ENCODE measurements at places on chromosomes 11 and 22.

GRCh38 chr11:61294717-61295595 lies at the start of gene VWCE:
Gene VWCE, minus strand, starts transcription at chr11:61295316. Its CDS starts 279 bp downstream, at chr11:61295037.
- peak; percentile 82 for DNase-seq

- no peak for DNase-seq
Observed at GRCh38 chr22:28001171-28001835, 82.2 kb upstream of the PITPNB start.

- no peak for DNase-seq
Observed at GRCh38 chr11:119641983-119642745, 86.8 kb downstream of the NECTIN1 start.

DNA sequence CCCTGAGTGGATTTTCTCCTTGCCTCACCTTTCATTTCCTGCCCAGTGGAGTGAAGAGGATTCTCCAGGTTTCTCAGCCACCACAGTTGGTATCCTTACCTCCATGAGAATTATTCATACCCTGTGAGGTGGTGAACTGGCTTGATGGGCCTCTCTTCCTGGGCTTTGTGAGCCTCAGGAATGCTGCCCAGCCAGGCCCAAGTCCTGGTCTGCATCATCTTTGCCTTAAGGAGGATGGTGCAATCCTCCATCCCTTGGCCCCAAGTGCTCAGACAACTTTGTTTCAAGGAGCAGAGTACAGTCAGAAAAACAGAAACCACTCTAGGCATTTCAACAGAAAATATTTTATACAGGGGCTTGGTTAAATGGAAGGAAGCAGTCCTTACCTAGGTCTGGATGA lies 114.2 kb upstream of the CADM1 start:
- DNase-seq = no peak

GRCh38 chr11:92330114-92330513 lies 105.5 kb downstream of the FAT3 start:
- DNase-seq = no peak

- DNase-seq = no peak
Observed at GRCh38 chr22:43440556-43440955, 28.7 kb downstream of the MPPED1 start.

GRCh38 chr11:66022401-66023185 lies 3.7 kb downstream of the CATSPER1 start:
- peak; percentile 89 for DNase-seq

GRCh38 chr22:43553451-43554258 lies 141.8 kb downstream of the MPPED1 start:
- DNase-seq = no peak

GRCh38 chr11:5891216-5891800 lies 1.7 kb upstream of the OR52E5 start:
- DNase-seq = no peak

GRCh38 chr22:23686416-23687024 lies 4.3 kb upstream of the RGL4 start:
- DNase-seq = no peak

GRCh38 chr22:42933485-42934091 lies 76.5 kb upstream of the ARFGAP3 start:
- DNase-seq = no peak

GRCh38 chr11:68412593-68413475 lies 47.7 kb upstream of the PPP6R3 start:
- no peak for DNase-seq

DNA sequence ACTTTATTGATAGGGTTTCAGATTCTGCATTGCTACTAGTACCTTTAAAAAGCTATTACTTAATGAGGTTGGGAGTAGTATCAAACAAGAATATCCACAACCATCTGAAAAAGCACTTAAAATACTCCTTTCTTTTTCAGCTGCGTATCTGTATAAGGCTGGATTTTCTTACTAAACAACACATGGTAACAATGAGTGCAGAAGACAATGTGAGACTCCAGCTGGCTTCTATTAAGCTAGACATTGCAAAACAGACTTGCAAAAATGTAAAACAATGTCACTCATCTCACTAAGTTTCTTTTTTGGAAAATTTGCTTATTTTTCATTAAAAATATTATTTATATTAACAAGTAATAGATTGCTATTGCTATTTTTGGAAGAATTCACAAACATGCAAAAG lies 132.6 kb downstream of the WNT11 start:
- DNase-seq = no peak

DNA sequence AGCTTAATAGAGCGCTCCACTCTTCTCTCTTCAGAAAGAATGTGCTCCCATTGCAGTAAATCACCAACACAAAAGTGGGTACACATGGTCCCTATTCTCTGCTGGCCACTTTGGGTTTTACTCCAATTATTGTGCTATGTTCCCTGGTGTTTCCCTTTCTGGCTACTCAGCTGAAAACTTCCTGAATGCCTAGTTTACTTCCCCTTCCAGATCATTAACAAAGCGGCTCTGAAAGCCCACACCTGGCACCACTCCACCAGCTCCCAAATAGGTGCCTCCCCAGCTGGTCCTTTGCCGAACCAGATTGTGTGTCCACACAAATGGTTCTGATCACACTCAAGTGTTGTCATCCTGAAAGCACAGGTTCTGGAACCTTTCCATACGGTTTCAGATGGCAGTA lies 443.7 kb downstream of the NTM start:
- no peak for DNase-seq

DNA sequence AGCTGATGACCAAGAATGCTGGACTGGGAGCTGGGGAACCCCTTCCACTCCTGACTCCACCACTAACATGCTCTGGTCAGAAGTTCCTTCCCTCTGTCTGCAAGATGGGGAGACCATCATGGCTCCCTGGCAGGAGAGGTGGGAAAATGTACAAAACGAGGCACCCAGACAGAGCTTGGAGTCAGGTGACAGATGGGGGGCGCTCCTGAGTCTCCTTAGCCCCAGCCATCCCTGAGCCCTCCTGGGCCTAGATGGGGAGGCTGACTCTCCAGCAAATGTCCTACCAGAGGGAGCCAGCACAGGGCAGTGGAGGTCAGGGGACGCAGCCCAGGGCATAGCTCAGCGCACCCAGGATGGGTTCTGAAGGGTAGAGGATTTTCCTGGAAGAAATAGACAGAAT lies 20.0 kb downstream of the KCNJ4 start:
- DNase-seq = no peak

GRCh38 chr11:79439410-79439885 lies 1.4 kb downstream of the TENM4 start:
- no peak for DNase-seq

DNA sequence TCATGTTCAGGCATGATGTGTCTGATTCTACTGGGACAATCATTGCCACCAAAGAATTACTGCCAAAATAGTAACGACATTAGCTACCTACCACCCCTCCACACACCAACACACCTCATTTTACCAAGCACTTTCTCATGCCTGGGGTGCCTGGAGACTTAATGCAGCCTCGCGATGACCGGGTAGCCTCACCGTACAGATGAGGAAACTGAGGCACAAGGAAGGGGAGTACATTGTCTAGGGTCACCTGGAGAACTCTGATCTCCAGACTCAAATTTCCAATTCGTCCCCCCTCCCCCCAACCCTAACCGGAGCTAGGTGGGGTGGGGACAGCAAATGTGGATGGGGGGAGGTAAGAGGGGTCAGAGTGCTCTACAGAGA lies 2.7 kb upstream of the RTN4RL2 start:
- no peak for DNase-seq

DNA sequence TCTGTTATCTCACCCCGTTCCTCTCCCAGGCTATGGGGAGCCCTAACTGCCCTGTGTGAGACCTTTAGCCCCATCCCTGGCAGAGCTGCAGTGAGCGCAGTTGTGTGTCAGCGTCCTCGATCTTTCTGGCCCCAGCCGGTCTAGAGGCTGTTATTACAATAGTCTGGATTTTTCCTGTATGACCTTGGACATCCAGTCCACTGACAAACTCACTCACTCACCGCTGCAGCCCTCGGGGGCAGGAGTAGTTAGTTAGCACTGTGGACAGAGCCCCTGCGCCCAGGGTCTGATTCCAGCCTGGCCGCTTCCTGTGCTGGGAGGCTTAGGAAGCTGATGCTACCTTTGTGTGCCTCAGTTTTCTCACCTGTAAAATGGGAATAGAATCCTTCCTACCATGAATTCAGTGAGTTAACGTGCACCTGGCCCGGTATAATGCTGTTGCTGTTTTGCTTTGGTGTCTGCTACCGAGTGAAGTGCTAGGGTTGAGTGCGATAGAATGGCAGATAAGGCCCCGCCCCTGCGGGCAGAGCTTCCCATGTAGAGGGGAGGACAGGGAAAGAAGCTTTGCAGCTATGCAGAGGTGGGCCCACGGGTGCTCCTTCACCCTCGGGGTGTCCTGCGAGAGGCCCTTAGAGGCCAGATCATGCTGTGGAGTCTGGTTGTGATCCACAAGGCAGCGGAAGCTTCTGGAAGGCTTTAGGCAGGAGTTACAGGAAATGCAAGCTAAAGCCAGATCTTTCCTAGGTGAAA lies 3.0 kb downstream of the LRP5 start:
- DNase-seq = no peak

GRCh38 chr22:36739185-36739584 lies 35.6 kb upstream of the CACNG2 start:
- no peak for DNase-seq

DNA sequence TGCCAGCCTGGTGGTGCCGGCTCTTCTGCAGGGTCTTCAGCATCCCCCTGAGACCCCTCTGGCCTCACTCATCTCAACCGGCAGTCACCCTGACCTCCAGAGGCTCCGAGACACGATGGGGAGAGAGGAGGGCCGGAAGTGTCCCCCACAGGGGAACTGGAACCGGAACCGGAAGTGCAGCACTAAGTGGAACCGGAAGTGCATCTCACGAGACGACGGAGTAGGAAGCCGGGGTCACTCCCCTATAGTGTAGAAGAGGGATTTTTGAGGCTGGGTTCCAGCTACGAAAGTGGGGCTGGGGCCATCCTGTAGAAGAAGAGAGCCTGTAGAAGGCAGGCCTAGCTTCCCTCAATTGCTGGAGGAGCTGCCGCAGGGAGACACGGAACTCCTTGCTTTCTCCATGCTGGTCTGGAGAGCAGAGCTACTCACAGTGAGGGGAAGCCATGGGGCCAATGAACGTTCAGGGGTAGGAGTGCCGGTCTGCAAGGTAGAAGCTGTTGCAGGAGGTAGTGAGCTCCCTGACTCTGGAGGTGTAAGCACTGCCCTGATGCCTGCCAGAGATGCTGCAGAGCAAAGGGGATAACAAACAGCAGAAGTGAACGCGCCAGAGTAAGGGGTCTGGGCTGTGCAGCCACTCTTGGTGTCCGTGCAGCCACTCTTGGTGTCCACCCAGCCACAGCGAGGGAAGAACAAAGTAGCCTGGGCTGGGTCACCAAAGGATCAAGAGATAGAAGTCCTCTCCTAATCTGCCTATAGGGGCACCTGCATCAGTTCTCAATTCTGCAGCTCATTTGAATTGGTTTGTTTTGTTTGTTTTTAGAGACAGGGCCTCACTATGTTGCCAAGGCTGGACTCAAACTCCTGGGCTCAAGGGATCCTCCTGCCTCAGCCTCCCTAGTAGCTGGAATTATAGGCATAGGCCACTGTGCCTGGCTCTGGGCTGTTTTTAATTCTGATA lies 21.9 kb downstream of the SCUBE1 start:
- DNase-seq = no peak
